ENCODE measurements at places on chromosomes 16 and 17.

DNA sequence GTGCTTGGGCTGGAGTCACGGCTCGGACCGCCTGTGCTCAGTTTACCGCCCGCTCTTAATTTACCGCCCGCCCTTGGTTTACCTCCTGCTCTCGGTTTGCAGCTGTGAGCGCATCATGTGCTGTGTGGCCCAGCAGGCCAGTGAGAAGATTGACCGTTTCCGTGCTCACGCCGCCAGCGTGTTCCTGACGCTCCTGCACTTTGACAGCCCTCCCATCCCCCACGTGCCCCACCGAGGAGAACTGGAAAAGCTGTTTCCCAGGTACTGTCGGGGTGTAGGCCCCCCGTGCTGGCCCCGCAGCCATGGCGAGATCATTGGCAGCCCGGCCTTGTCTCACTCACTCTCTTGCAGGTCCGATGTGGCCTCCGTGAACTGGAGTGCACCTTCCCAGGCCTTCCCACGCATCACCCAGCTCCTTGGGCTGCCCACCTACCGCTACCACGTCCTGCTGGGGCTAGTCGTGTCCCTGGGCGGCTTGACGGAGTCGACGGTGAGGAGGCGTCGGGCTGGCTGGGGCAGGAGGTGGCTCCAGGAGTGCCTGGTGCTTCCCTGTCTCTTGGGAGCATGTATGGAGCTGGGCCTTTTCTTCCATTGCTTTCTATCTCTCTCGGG lies 89.3 kb upstream of the ZNF750 start:
- DNase-seq = no peak

DNA sequence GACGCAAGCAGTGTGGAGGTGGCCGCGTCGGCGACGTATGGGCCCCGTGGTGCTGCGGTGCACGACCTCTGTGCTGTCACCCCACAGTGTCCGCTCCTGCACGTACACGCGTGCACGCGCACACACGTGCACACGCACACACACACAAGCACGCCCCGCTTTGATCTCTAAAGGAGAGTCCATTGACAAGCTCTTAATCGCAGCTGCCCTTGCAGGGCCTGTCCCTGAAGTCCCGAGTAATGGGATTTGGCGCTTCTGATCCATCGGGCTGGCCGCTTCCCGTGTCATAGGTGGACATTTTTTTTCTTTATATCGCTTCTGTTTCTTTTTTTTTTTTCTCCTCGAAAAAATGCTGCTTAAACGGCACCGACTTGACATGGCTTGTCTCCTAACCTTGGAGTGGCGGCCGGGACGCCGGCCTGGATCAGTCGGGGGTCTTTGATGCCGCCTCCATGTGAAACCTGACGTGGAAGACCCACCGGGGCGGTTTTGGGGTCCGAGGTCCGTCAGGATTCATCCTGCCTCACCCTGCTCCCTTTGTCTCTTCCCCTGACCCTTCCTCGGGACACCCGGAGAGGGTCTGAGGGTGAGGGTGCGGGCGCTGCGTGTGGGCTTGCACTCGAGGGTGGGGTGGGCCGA lies 8.3 kb upstream of the AXIN1 start:
- no peak for DNase-seq

- DNase-seq = no peak
These were observed 169.3 kb upstream of the AXIN2 start for GRCh38 chr17:65730711-65731169.

GRCh38 chr17:48515925-48516900 lies 14.6 kb downstream of the HOXB1 start:
- DNase-seq = no peak

GRCh38 chr17:33725675-33726271 lies 432.7 kb upstream of the ASIC2 start:
- DNase-seq = peak; percentile 78

- DNase-seq = no peak
These were observed 12.4 kb downstream of the ETV4 start for GRCh38 chr17:43533699-43534098.

DNA sequence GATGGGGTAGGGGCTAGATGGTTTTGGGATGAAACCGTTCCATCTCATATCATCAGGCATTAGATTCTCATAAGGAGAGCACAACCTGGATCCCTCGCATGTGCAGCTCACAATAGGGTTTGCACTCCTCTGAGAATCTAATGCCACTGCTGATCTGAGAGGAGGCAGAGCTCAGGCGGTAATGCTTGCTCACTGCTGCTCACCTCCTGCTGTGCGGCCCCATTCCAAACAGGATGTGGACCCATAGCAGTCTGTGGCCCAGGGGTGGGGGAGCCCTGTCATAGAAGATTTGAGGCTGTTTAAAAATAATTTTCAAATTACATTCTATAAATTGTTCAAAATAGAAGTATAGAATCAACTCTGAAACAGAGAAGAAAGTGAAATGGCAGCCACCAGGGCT lies 50.8 kb downstream of the PHKB start:
- no peak for DNase-seq

DNA sequence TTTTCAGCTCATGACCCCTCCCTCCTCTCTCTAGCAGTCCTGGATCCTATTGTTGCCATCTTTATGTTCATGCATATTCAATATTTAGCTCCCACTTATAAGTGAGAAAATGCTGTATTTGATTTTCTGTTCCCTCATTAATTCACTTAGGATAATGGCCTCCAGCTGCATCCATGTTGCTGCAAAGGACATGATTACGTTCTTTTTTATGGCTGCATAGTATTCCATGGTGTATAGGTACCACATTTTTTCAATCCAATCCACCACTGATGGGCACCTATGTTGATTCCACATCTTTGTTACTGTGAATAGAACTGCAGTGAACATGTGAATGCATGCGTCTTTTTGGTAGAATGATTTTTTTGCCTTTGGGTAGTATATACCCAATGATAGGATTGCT lies 188.4 kb downstream of the FOXL1 start:
- no peak for DNase-seq

DNA sequence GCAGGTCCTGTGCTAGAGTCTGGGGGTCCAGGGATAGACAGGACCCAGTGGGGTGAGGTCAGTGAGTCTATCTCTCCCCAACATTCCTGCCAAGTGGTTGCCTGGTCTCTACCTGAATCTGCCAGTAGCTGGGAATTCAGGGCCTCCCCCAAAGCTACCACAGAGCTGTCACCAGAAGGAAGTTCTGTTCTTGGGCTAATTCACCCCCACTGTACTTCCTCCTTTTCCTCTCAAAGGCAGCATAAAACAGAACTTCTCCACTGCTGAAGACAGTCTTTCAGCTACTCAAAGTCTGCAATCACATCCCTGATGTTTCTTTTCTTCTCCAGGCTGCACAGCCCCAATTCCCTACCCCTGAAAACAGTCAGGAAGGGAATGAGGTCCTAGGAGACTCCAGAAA lies 8.7 kb downstream of the CAMTA2 start:
- no peak for DNase-seq

- peak; percentile 87 for DNase-seq
These were observed 951 bp upstream of the GPRC5C start for GRCh38 chr17:74430706-74431567.
